ENCODE measurements at places on chromosomes 13 and 19.

DNA sequence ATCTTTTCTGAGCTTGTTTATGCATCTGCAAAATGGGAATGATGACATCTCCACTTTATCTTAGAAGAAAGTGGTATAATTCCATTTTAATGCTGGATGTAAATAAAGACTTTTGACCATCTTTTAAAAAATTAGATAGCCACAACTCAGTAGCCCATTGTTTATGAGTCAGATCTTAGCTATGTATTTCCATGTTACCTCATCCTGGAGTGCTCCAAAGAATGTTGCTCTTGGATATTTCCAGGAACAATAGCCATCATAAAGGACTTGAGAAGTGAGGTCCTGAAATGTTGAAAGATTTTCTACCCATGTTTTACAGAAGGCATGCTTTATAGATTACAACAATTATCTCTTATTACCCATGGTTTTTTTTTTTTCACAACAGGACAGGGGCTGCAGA is 229.3 kb upstream of the EDNRB start:
- no peak for DNase-seq

DNA sequence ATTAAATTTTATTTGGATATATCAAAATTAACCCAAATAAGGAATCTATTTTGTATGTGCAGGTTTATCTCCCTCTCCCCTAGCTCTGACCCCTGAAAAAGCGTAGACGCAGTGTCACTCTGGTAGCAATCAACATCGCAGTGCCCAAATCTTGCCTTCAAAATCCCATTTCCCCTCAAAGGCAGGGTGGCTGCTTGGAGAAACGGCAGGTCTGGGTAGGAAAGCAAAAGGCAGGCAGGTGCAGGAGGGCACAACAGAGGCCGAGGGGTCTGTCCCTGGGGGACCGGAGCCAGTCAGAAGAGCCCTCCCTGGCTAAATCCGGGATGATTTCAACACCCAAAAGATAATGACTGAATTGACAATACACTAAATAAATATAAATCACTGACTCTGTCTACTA is 41.9 kb downstream of the NAXD start:
- DNase-seq = no peak

DNA sequence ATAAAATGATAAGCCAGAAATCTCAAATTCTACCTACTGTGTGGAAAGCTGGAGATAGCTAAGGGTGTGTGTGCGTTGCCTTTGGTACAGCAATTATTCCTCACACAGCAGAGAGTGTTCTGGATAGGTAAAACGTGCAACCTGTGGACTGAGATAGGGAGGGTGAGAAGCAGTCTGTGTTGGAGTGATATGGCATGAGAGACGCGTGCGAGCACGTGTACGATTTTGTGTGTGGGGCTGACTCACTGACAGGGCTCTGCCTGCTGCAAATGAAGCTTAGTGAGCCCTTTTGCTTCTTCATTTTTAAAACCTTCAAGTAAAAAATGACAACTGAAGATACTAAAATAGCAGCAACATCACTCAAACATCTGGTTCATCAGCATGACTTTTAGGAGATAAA is 35.7 kb upstream of the SLC10A2 start:
- DNase-seq = no peak

GRCh38 chr19:42176649-42176989 is 40.9 kb downstream of the DEDD2 start:
- no peak for DNase-seq

DNA sequence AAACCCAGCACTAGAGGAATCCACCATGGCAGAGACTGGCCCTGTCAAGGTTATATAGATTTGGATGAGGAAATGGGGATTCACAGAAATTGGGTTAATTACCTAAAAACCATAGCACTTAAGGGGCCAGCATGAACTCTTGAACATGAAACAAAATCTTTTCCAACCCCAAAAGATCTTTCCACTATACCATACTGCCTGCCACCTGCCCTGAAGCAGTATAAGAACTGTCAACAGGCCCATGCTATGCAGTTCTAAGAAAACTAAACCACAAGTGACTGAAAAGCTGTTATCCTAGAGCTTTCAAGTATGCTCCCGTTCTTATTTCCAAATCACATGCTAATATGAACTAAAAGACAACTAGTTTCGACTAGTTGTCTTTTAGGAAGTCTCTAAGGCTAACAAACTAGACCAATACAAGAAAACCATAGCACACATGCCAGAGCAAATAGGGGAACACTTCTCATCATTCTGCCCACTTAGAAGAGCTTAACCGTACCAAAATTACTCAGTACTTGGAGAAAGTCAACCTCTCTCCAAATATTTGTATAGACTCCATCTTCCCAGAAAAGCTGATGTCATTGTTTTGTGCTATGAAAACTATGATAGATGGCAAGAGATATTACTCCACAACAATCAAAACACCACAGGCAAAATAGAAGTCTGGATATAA is 27.5 kb downstream of the HSPH1 start:
- DNase-seq = no peak

DNA sequence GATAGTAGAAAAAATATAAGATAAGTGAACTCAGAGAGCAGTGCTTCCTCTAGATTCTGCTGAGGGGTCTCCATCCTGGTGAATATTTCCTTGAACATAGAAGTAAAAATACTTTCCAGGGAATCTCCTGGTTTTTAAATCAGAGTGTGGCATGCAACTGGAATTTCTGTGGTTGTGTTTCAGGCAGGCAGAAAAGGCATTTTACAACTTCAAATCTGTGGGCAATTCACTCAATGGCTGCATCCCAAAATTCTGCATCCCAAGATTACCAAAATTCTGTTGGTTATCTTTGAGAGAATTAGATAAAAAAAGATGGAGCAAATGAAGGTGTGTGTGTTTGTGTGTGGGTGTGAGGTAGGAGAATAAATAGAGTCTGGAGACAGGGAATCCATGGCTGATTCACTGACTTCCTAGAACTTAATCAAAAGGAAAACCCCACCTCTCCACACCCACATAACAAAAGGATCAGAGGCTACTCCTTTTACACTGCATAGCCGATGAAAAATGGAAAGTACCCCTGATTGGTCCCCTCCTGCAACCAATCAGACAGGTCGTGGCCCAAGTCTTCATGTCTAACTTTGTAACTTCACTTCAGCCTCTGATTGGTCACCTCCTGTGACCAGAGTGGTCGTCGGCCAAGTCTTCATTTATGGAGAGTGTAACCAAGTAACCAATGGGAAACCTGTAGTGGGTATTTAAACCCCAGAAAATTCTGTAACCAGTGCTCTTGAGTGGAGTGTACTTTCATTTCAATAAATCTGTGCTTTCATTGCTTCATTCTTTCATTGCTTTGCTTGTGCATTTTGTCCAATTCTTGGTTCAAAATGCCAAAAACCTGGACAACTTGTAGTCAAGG is 112.8 kb downstream of the DLEU7 start:
- no peak for DNase-seq

GRCh38 chr13:113176280-113176679 is 17.8 kb downstream of the PROZ start:
- DNase-seq = no peak

- no peak for DNase-seq
These were observed 43.6 kb downstream of the ARHGAP35 start for GRCh38 chr19:46904114-46905060.

- DNase-seq = no peak
These were observed 9.0 kb downstream of the SHISA2 start for GRCh38 chr13:26042785-26043184.

DNA sequence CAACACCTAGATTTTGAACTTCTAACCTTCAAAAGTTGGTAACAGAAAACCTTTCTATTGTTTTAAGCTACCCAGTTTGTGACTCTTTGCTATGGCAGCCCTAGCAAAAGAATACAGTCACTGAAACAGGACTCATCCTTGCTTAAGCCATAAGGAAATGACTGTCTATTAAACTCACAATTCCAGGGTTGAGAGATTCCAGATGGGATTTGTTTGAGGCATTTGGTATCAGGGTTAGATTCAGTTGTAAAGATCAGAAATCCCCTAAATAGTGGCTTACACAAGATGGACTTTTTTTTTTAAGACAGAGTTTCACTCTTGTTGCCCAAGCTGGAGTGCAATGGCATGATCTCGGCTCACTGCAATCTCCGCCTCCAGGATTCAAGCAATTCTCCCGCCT is 41.1 kb upstream of the RGCC start:
- no peak for DNase-seq

DNA sequence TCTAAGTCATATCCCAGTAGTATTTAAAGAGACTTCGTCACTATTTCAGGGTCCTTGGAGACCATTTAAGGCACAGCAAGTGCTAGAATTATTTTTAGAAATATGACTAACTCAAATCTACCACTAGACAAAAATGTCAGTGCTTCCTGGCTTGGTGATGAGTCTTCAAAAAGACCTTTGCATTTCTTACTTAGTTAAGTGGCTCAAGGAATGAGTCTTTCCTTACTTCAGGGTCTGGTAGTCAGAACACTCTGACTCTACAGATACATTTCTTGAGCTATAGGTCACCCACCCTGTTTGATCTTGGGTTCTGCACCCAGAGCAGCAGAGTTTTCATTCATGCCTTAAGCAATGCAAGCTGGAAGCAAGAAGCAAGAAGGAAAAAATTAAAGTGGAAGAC is 191.0 kb upstream of the HTR2A start:
- no peak for DNase-seq

GRCh38 chr13:64782466-64782865 is 2447.7 kb downstream of the PCDH9 start:
- DNase-seq = no peak

- DNase-seq = no peak
These were observed 8.7 kb upstream of the ADAT3 start for GRCh38 chr19:1896508-1896907.

GRCh38 chr13:77222909-77223308 is 104.0 kb downstream of the MYCBP2 start:
- DNase-seq = no peak

DNA sequence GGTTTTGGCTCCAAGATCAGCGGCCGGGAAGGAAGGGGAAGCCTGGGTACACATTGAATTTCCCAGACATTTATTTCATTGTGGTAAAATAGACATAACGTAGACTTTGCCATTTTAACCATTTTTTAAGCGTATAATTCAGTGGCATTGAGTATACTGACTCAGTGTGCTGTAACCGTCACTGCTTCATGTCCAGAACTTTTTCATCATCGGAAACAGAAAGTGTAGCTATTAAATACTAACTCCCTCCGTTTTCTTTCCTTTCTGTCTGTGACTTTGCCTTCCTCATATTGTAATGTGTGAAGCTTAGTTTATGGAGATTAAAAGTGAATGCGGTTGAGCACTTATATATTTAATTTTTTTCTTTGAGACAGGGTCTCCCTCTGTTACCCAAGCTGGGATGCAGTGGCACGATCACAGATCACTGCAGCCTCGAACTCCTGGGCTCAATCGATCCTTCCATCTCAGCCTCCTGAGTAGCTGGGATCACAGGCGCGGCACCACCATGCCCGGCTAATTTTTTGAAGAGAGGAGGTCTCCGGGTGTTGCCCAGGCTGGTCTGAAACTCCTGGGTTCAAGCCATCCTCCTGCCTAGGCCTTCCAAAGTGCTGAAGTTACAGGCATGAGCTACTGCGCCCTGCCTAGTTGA is 1.4 kb downstream of the HNRNPM start:
- no peak for DNase-seq

DNA sequence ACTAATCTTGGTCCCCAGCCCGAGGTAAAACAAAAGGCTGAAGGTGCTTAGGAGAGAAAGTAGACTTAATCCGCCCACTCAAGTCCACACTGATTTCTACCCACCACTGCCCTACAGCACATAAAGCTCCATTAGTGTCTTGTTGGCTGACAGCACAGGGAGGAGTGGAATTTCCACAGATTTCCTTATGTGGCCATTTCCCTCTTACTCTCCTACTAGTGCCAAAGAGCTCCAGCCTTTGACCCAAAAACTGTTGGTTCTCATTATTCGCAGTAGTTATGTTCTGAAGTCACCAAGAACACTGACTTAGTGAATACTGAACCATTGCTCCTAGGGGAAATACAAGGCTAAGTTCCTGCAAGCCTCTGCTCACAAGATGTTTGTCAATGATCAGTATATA is 61.2 kb downstream of the RAB20 start:
- no peak for DNase-seq

- DNase-seq = no peak
These were observed 1.3 kb downstream of the FARP1 start for GRCh38 chr13:98144027-98144741.

DNA sequence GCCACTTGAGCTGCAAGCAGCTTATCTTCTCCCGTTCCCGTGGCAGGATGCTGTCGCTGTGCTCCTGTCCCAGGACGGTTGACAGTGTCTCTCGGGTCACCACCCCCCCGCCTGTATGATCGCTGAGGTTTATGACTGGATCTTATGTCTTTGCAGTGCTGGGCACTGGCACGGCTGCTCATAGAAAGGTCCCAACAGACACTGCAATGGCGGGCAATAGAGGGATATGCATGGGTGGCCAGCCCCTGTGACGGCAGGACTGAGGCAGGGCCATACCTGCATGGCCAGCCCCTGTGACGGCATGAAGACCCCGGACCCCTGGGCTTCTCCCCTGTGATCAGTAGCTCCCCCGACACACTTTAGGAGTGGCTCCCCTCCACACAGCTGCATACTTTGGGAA is 307.2 kb downstream of the TEX29 start:
- DNase-seq = no peak

- no peak for DNase-seq
These were observed 82.2 kb upstream of the CSNK1A1L start for GRCh38 chr13:37187621-37188020.

GRCh38 chr19:41707871-41708371 is 505 bp upstream of the CEACAM5 start:
- no peak for DNase-seq

DNA sequence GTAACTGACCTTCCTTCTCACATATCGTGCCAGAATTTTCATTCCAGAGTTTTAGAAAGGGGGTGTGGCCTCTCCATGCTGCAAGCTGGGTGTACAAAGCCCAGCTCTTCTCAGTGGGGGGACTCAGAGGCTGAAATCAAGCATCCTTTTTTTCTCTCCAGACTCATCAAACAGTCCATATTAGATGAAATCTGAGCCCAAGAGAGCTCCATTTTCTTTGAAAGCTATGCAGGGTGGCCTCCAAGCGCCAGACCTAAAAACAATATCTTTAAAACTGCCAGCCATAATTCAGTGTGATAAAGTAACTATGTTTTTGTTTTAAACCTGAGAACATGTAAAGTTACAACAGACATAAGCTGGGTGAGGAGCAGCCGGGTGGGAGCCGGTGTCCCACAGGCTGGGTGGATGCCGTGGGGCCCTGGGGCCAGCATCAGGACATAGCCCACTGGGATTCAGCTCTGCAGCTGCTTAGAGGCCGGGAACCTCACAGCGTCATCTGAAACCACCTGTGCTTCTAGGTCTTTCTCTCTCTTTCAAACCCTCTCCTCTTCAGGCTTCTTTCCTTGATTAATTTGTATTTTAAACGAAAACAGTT is 249.2 kb downstream of the ZNF536 start:
- no peak for DNase-seq

- no peak for DNase-seq
These were observed 237.4 kb downstream of the NBEA start for GRCh38 chr13:35179494-35179893.

- no peak for DNase-seq
These were observed 176.2 kb upstream of the UFM1 start for GRCh38 chr13:38173403-38173802.

GRCh38 chr19:10419646-10420443 is 493 bp upstream of the PDE4A start:
- DNase-seq = no peak

- DNase-seq = no peak
These were observed 5.5 kb upstream of the ZNF428 start for GRCh38 chr19:43624933-43625332.

GRCh38 chr13:111322916-111323331 is 2.5 kb downstream of the TEX29 start:
- DNase-seq = no peak
